C1 segment of cervical spinal cord (tissue), 14 donors: ENCODE measurements at places on chromosomes 12 and 14.

DNA sequence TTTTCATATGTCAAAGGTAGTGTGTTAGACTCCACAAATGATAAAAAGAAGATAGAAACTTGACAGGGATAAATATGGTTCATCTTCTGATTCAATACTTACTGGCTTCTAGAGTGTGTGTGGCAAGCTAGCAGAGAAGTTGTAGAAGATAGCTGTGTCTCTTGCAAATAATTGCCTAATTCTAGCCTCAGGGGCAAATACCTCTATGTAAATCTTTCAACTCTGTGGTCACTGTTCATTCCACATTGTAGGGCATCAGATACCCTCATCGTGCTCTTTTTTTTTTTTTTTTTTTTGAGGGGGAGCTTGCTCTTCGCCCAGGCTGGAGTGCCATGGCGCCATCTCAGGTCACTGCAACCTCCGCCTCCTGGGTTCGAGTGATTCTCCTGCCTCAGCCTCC, 1.7 kb downstream of the OLR1 start:
- no peak for DNase-seq

DNA sequence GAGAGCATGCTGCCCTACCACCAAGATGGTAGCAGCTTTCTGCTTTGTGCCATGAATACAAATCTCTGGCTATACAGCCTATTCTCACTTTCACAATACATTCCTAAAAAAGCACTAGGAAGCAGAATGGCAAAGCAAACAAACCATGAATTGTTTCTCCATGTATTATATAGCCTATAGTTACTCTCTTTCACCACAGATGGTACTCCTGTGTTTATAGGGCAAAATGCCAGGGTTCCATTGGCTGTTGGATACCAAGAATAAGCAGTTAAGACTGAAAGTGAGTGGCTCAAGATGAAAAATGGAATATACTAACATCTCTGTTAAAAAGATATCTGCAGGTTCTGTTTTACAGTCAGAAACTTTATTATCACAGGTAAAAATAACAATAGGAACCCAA, 11.1 kb downstream of the ARF3 start:
- no peak for DNase-seq

DNA sequence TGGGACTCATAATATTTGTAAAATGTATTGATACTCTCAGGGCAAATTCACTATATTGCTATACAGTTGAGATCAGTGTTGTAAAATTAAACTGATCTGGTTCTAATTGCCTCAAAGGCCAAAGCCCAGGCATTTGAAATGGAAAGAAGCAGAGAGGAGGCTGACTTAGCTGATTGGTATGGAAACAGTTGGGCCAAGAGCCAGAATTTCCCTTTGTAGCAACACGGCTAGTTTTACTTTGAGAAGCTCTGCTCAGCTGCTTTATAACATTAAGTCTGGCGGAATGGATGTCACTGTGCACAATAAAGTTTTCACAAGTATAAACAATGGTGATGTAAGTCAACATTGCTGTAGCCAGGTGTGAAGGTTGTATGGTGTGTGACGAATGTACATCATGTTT, 186.4 kb downstream of the MSRB3 start:
- DNase-seq: no peak

DNA sequence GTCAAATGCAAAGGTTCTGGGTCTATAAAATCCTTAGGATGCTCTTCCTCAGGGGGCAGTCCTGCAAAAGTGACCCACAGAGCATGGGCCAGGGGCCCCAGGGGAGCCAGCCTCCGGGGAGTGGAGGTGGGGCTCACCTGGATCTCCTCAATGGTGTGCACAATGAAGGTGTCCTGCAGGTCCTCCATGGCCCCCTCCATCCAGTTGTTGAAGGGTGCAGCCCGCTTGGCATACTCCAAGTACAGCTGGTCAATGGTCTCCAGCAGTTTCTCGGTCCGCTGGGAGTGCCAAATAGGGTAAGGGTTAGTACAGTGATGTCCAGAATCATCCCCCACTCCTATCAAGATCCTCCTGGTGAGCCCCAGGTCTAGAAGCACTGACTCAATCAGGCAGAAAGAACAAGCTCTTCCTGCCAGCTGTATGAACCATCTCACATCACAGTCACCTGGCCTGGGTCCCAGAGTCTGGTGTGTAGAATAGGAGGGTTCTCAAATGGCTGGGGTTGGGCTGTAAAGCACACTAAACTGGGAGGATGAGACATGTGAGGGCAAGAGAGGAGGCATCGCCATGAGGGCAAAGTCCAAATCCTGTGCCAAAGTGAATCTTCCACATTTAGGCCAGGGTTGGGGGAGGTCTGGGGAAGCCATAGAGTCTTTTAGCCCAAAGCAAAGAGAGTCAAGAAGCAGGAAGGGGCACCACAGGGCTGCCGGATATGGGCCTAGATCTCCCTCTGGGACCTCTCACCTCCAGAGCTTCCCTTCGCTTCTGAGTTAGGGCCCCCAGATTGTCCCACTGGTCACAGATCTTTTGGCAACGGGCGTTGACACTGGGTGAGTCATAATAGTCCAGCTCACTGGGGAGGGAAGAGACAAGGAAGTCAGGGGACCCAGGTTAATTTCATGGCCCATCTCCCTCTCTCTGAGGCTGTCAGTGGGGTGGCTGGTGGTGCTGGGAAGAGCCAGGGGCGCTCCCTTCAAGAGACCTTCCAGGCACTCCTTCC, 91.5 kb upstream of the ZFP36L1 start:
- no peak for DNase-seq

DNA sequence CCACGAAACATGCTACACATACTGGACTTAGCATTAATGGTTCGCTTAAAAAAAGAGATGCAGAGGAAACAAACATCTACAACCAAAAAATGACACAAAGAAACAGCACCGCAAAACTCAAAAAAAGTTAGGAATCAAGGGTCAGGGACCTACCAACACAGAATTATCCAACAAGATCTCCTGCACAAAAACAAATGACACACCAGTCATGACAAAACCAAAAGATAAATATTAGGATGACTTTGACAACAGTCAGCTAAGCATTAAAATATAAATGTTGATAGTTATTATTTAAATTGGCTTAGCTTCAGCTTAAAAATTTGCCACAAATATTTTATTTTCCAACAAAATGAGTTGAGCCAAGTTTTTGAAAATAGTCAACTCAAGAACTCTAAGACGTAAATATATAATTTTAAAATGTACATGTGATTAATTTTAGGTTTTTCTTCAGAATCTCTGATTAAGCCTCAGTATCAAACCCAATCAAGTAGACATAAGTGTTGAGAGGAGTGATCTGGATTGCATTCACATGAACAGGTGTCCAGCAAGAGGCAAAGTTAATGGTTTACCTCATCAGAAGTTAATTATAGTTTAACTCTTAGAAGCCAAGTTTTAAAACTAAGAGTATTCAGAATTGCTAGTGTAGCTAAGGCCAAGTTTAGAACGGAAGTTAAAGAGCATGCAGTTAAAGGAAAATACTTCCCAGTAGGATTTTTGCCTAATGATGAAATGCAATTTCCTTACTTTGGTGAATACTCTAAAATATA, 79.9 kb downstream of the HEATR5A start:
- no peak for DNase-seq

GRCh38 chr14:39446131-39446744, 14.0 kb upstream of the FBXO33 start:
- DNase-seq: no peak

DNA sequence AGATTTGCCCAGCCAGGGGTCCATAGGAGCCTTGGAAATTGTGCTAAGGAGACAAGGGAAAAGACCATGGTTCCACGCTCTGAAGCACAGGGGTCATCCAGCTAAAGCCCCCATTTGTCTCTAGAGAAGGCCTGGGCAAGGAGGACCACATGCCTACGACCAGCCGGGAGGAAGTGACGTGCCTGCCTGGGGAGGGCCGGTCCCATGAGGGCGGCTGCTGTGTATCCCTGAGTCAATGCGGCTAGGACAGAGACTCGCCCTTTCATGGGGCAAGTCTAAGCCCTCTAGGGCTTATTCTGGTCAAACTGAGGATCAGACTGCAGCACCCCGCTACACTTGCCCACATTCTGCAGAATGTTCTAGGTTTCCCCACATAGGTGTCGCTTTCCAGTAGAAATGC, 20.6 kb upstream of the RIN3 start:
- DNase-seq: no peak

DNA sequence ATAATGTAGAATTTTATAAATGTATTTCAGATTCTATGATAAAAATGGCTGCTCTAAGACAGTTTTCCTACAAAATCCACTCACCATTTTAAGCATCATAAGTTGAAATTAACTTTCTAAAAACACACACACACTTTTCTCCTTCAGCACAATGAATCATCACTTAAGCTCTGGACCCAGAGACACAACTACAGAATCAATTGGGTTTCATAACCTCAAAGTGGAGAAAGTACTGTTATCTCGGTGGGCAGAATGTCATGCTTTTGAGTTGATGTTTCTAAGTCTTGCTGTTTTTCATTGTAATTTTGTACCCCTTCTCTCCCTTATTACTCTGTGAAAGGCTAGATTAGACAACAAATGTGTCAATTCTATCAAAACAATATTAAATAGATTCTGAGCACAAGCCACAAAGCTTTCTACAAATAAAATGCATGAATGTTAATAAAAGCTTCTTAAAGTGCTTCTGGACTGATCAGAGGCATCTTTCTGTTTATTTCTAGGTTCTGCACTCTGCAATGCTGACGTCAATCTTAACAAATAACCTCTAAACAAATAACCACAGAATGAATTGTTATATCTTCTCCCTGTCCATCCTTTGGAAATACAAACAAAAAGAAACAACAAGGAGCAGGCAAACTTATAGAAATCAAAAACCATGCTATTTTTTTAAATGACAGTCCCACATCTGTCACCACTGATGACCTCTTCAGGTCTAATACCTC, 8.2 kb downstream of the IPO8 start:
- no peak for DNase-seq
